ENCODE measurements at places on chromosomes 7 and 10.

DNA sequence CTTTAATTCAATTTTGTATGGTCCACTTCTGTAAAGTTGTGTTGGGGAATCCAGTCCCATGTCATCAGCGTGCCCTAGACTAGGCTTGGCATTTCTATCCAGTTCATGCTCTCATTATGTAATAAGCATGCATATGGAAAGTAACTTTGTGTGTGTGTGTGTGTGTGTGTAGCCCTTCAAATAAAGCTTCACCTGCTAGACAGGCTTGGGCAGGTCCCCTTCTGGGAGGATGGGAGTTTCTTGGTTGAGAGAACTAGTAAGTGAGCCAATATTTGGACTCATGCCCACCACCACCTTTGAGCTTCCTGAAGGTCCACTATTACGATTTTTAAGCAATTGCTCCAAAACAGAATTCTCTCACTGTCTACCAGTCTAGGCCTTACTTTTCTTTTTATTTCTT is 6.9 kb downstream of the BZW2 start:
- DNase-seq = no peak

DNA sequence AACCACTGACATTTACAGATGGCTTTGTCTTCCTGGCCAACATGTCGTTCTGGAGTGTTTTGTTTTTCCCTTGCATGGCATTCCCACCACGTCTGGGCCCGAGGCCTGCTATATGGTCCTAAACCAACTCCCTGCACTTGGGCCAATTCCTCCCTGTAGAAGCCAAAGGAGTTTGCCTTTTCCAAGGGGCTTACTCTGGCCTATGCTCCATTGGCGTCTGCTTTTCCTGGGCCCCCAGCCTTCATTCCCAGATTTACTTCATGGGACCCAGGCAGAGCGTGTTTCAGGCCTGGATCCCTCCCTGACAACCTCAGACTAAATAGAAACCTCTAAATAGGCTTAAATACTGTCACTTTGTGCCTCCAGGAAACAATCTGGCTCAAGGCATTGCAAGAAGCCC is 60.7 kb downstream of the MINDY4 start:
- DNase-seq = no peak

GRCh38 chr10:120414946-120415345 is 42.1 kb upstream of the PLPP4 start:
- no peak for DNase-seq

GRCh38 chr10:78217336-78217735 is 183.7 kb downstream of the RPS24 start:
- DNase-seq = no peak

GRCh38 chr10:119349341-119349740 is 142.0 kb downstream of the GRK5 start:
- no peak for DNase-seq

GRCh38 chr10:56095506-56096225 is 265.4 kb downstream of the ZWINT start:
- no peak for DNase-seq

GRCh38 chr10:109247814-109248213 is 675.5 kb downstream of the XPNPEP1 start:
- no peak for DNase-seq

DNA sequence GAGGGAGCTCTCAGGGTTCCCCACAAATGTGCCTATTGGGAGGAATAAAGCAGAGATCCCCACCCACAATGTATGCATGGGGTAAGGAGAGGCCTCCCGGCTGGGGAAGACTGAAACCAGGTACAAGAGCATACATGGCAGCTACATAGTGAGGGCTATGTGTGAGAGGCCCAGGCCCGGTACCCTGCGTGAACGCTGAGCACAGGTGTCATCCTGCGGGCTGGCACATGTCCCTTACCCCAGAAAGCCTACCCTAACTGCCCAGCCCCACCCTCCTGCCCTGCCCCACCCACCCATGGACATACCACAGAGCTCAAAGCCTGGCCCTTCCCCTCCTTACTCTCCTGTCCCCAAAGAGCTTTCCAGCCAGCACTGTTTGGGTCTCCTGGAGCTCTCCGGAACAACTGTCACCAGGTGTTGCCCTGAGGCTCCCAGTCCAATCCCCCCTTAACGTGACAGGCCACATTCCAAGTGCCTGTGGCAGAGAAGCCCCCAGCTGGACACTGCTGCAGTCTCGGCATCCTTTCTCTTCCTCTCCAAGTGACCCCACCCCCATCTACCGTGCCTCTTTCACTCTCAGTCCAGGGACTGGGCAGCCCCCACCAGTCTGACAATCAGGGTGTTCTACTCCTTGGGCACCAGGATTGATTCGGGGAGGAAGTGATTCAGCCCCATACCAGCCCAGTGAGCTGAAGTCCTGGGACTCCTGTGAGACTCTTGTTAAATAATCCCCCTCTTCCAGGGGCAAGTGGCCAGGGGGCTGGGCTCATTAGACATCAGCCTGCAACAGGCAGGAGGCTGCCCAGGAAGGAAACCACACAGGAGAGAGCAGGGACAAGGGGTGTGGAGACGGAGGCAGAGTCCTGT is 19.6 kb downstream of the GRID1 start:
- no peak for DNase-seq

- DNase-seq = no peak
Observed at GRCh38 chr7:1137517-1138167, 22.4 kb downstream of the ZFAND2A start.

DNA sequence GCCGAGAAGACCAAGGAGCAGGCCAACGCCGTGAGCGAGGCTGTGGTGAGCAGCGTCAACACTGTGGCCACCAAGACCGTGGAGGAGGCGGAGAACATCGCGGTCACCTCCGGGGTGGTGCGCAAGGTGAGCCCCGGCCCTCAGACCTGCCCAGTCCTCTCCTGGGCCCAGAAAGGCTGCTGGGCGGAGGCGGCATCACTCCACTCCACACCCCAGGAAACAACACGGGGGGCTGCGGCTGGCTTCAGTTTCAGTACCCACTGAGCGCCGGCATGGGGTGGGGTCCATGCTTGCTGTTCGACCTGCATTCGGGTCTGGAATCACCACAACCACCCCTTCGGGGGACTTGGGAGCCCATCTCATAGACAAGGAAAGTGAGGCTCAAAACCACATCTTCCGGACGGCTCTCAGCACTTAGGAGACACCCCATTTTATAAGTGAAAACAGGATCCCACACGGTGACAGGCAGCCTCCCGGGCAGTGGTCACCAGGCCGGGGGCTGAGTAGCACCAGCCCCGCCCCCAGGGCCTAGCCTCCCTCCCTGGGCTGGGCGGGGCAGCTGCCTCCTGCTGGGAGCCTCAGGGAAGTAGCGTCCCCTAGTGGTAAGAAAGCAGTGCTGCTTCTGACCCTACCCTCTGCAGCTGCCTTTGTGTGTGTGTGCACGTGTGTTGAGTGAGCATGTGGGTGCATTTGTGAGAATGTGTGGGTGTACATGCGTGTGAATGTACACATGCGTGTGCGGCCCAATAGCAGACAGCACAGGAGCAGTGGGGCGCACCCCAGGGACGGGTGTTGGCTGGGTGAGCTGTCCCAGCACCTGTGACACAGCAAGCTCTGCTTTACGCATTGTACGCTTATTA is 1.8 kb downstream of the SNCG start:
- DNase-seq = no peak

DNA sequence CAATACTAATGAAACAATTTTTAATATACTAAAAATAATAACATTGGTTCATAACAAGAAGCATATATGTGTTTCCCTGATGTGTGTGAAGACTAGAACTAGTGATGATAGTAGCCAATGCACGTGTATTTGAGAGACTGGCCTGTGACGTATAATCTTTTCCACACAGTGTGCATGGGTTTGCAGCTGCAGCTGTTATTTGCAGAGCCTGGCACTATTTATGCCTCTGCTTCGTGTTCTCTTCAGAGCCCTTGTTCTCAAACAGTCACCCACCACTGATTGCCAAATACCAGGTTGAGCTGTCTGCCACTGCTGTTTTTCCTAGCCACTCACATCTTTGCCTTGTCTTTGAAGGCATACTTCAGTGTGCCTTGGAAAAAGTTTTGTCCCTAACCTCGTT is 531.7 kb downstream of the ETV1 start:
- no peak for DNase-seq

- no peak for DNase-seq
Observed at GRCh38 chr7:68334216-68334615, 1264.1 kb upstream of the AUTS2 start.

DNA sequence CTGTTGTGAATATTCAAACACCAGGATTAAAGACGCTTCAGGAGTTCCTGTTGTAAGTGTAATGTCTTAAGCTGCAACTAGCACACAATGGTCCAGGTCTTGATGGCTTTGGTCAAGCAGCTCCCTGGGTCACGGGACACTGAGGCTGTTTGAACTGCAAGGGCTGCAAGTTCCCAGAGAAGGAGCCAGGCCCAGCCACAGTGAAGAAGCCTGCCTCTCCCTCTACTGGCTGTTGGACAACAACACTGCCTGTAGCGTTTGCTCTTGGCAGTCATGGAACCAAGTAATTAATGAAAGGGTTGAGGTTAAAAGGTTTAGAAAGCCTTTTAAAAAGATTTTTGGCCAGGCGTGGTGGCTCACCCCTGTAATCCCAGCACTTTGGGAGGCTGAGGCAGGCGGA is 31.9 kb upstream of the GUSB start:
- DNase-seq = no peak

DNA sequence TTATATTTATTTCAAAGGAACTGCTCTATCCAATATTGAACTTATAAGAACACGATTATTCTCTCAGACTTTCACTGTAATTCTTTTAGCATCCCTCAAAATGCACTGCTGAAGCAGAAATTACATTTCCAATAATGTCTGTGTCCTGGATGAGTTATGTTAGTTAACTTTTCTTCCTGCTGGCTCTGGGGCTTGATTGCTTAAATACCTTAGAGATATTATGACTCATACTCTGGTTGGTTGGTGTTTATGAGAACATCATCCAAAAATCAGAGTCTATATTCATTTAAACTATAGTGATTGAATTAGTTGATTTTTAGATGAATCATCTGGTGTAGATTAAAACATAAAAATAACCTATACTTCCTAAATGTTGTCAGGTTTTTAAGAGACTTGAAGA is 246.3 kb upstream of the VWC2 start:
- no peak for DNase-seq

- no peak for DNase-seq
Observed at GRCh38 chr10:78846760-78847159, 222.0 kb upstream of the ZMIZ1 start.

DNA sequence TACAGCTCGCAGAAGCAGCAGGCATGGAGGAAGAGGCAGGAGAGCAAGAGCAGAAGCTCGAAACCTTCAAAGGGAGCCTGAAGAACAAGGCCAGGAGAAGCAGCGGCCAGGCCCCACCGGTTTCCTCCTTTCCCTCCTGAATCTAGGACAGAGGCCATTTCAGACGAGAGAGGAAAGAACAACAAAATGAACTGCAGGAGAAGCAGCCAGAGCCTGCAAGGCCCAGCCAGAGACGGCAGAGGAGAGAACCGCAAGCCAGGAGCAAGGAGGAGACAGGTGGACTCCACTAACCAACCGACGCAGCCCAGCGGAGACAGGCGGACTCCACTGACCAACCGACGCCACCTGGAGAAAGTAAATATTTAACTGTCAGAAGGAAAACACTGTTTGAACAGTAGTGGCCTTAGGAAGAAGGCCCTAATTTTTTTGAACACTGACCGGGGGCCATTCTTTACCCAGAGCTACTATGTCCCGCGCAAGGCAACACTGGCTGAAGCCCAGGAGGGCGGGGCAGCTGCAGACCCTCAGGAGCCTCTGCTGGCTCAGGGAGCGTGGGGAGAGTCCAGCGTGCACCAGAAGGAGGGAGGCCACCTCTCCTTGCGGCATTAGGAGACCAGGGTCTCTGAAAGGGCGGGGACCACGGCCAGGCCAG is 559.2 kb downstream of the PTPRN2 start:
- DNase-seq = no peak

DNA sequence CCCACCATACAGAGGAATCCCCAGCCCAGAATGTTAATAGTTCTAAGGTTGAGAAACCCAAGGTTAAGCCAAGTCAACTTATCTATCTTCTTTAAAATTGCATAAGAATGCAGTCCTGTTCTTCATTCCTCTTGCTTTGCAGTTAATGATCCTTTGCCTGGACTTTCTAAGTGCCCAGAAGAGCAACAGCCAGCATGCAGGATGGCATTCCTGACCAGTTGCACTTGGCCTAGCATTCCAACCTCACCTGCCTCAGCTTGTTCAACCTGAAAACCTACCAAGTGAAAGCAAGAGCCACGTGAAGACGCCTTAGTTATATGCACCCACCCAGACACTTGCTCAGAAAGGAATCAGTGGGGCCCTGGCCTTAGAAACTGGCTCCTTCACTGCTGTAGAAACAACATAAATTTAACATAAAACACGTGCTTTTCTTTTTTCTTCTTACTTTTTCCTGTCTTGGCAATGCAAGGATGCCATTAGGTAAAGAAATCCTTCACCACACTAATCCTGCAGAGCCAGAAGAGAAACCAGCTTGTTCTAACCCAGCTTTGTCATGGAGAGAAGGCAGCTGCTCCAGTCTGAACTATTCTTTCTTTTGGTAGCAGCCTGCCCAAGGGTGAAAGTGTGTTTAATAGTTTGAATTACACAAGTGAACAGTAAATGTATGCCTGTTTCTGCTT is 25.0 kb downstream of the EGFR start:
- no peak for DNase-seq

- no peak for DNase-seq
Observed at GRCh38 chr7:89335490-89335889, 540.0 kb upstream of the TEX47 start.

GRCh38 chr10:133400624-133401424 is 6.9 kb downstream of the MTG1 start:
- DNase-seq = no peak

DNA sequence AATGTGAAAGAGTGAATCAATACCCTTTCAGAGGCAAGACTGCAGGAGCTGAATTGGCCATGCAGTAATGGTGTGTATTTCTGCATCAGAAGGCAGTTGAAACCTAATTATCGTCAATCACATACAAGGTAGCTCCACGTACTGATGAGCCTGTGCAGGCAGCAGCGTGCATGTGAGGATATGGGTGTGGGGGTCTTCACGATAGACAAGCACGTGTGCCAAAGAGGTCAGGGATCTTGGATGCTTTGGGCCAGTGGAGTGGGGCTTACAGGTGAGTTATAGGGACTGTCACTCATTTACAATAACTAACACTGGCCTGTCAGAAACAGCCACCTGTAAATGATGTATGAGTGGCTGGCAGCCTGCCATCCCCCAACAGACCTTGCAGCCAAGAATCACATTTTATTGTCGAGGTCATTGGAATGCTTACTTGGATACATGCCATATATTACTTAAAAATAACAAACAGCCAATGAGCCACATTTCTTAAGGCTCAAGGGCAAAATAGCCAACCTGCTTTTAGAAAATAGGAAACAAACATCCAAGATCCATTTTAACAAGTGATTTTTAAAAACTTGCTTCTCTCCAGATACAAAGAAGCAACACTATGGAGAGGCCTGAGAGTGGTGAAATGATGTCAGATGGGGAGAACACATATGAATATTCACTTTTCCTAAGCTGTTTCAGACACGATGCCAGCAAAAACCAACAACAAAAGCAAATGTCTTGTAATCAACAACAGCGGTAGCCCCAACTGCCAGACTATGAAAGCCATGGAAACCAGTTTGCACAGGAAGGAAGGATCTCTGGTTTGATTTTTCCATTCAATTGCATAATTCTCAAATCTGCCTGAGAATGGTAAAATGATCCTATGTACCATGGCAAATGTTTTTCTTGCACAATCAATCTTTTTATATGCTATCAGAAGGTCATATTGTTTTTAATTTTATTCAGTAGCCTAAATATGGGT is 210.7 kb downstream of the SKAP2 start:
- no peak for DNase-seq

GRCh38 chr10:103598654-103599115 is 105.2 kb downstream of the NEURL1 start:
- DNase-seq = no peak

All from stimulated activated CD8-positive, alpha-beta memory T cell treated with anti-CD3 and anti-CD28 coated beads, Interleukin-7, amount 100 ng/mL, for 1 hour (primary cell).